Kidney epithelial cell (primary cell): ENCODE measurements at places on chromosomes 6 and 20.
A peak's percentile ranks its signal among the peaks of the same experiment; 100 is the strongest.

DNA sequence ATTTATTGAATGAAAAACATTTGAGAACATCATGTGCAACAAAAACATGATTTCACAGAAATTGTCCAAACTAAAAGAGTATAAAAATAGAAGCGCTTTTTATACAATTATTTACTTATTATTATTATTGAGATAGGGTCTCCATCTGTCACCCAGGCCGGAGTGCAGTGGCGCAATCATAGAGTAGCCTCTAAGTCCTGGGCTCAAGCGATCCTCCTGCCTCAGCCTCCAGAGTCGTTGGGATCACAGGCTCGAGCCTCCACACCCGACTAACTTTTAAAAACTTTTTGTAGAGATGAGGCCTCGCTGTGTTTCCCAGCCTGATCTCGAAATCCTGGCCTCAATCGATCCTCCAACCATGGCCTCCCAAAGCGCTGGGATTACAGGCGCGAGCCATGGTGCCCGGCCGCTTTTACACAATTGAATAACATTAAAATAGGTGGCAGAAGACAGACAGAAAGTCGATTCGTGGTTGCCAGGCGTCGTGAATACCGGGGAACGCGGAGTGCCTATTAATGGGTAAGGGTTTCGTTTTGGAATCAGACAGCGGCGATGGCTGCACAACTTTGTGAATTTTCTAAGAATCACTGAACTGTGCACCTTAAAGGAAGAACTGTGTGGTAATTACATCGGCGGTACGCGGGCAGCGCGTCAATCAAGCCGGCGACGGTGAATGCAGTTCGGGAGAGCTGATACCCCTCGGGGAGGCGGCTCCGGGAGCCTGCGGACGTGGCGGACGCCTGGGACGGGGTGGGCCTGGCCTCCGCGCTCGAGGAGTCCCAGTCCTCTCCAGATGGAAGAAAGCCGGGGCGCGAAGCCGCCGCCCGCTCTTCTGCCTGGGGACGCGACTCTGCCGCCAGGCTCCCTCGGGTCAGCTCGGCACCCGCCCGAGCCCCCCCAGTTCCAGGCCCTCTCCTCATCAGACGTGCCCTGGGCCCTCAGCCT lies 807 bp downstream of the TBC1D20 start:
- no peak for DNase-seq

- DNase-seq, result no peak
Measured at GRCh38 chr6:34561227-34561530, 5.0 kb upstream of the SPDEF start.

GRCh38 chr6:53410508-53411258 lies 61.9 kb upstream of the ELOVL5 start:
- DNase-seq, result no peak

DNA sequence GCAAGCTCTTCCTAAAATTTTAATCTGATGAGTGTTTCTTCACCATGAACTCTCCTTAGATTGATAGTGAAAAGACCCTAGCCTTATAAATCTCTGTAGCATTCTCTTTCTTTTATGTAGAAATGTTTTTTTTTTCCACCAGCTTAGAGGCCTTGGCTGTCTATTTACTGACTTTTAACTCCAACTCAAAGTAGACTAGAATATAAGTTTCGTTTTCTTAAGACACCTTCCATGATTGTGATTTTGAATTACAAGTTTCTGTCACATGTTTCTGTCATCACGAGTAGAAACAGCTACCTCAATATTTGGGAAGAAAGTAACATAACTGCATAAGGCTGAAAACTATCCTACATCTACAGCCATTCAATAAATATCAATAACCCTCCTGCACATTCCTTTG lies 17.8 kb downstream of the ADGRF4 start:
- no peak for DNase-seq

- no peak for DNase-seq
Measured at GRCh38 chr20:55579802-55580201, 425.5 kb downstream of the CBLN4 start.

DNA sequence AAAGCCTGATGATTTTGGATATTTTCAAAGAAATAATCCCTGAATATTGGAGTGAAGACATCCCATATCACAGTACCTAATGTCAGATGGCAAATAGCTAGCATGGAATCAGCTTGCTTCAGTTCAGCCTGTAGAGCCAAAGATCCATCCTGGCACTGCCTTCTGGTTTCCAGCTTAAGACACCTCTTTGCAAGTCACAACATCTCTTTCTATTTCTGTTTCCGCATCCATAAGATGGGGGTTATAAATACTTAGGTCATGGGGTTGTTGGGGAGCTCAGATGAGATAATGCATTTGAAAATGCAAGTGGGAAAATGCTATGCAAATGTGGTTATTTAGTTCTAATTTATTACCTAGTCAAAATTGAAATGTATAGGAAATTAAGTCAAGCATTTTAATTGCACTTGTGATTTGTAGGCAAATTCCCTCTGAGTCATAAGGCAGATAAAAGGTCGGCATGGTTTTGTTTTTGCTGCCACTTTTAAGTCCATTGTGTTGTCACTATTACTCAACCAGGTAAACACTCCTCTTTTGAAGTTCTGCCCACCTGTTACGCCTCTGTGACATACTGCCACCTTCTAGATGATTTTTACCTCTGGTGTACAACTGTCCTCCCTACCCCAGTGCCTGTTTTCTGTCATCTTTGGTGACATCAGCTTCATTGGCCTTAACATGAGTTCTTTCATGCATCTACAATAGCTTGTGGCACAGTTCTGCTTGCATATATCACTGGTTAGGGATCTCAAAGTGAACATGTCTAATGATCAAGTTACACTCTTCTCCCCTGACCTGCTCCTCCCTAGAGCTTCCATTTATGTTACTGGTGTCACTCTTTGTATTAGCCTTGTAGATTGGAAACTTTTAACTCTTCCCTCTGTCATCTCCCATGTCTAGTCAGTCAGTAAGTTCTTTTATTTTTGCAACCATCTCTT lies 96.6 kb downstream of the CDKAL1 start:
- DNase-seq, result no peak

- DNase-seq, result no peak
Measured at GRCh38 chr6:71383901-71384489, 95.4 kb downstream of the OGFRL1 start.

DNA sequence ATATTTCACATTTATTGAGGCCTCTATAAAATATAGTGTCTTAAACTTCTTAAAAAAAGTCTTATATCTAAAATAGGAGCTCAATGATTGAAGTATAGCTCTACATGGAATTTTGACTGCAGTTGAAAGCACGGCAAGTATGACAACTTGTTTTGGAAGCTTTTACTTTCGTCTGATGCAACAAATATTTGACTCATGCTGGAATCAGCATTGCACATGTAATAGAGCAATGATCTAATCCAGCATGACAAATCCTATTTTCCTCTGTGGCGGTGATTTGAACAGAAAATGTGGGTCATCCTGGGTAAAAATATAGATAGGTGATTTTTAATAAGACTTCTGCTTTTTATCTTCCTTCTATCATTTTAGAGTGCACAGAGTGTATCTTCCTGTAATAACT lies 111.6 kb downstream of the TINAG start:
- DNase-seq, result peak; percentile 79

DNA sequence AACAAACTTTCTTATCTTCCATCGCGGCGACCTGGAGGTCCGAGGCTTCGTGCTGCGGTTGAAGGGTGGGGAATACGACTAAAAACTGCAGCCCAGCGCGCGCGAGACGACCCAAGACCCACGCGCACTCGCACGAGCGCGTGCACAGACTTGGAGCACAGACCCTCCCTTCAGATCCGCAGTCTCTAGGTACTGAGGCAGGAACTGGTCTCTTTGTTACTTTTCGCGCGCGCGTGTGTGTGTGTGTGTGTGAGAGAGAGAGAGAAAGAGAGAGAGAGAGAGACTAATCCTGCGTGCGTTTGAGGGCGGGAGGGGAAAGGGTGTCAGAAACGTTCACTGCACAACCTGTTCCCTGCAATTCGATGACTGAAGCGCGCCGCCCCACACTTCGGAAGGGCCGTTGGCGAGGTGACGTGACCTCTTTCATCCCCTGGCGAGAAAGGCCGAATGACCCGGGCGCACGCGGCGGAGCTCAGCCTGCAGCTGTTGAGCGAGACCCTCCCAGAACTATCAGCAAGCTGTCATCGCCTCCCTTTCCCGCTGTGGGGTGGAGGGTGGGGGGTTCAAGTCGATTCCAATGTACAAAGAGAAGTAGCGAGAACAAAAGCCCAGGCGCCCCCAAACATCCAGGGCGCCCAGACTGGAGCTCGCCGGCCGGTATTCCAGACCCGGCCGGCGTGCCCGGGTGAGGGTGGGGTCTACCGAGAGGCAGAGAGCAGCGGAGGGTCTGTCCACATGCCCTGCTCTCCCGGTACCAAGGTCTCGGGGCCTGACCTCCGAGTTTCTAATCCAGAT lies 1.5 kb upstream of the TUBB2B start:
- DNase-seq, result no peak

GRCh38 chr6:161101517-161101916 lies 109.9 kb downstream of the MAP3K4 start:
- DNase-seq, result no peak

GRCh38 chr6:45305546-45305945 lies 22.6 kb upstream of the RUNX2 start:
- DNase-seq, result no peak

GRCh38 chr6:38012573-38012972 lies 193.0 kb downstream of the ZFAND3 start:
- peak; percentile 16 for DNase-seq

DNA sequence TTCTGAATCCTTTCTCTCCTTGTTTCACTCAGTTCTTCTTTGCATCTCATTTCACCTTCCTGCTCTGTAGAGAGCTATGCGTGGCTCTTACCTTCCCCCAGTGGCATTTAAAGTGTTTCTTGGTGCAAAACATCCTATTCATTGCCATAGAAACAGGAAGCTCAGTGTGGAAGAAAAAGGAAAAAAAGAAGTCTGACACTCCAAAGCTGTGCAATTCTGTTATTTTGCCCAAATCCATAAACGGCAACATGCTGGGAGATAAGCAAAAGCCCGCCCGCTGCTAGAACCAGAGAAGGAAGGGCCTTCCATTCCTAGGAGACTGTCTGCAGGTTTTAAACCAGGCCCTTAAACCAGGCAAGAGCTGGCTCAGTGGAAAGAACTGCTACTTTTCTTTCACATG lies 247.1 kb downstream of the HIVEP2 start:
- DNase-seq, result no peak

GRCh38 chr20:37895166-37895565 lies 7.8 kb upstream of the VSTM2L start:
- DNase-seq, result no peak

- no peak for DNase-seq
Measured at GRCh38 chr6:2111162-2111677, 134.2 kb downstream of the GMDS start.

- no peak for DNase-seq
Measured at GRCh38 chr6:38151580-38152500, 332.3 kb downstream of the ZFAND3 start.

GRCh38 chr6:14732844-14733757 lies 512.8 kb upstream of the JARID2 start:
- peak; percentile 79 for DNase-seq

- DNase-seq, result no peak
Measured at GRCh38 chr6:62371453-62372210, 85.6 kb upstream of the KHDRBS2 start.

DNA sequence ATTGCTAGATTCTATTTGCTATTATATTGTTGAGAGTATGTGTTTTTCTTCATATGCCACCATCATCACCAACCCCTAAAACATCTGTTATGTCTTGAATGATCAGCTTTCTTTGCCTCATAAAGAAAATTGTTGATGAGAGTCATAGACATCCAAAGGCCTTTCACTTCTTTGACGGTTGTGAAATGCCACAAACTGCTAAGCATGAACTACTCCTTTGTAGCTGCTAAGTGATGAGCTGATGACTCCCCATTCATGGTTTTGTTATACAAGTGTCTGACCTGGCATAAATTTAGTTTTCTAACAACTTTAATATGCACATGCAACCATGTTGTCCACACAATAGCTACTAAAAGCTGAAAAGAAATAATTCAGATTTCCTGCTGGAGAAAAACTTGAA lies 684 bp upstream of the MED23 start:
- no peak for DNase-seq

GRCh38 chr6:31426395-31427354 lies 23.3 kb downstream of the MICA start:
- no peak for DNase-seq

- DNase-seq, result no peak
Measured at GRCh38 chr6:145842693-145843546, 28.3 kb upstream of the FBXO30 start.

DNA sequence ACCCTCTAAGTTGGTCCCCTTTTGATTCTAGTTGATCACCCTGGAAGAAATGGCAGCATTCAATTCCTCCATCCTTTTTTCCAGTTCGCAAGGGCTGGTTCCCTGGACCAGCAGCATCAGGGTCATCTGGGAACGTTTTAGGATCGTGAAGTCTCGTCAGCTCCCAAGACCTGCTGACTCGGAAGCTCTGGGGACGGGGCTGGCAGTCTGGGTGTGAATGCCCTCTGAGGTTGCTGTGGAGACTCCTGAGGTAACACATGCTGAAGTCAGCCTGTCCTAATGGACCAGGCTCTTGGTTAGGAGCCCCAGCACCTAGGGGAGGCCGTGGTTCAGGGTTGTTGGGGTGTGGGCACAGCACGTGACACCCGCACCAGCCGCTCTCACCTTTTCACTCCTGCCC lies 164.1 kb downstream of the SYNDIG1 start:
- DNase-seq, result no peak

DNA sequence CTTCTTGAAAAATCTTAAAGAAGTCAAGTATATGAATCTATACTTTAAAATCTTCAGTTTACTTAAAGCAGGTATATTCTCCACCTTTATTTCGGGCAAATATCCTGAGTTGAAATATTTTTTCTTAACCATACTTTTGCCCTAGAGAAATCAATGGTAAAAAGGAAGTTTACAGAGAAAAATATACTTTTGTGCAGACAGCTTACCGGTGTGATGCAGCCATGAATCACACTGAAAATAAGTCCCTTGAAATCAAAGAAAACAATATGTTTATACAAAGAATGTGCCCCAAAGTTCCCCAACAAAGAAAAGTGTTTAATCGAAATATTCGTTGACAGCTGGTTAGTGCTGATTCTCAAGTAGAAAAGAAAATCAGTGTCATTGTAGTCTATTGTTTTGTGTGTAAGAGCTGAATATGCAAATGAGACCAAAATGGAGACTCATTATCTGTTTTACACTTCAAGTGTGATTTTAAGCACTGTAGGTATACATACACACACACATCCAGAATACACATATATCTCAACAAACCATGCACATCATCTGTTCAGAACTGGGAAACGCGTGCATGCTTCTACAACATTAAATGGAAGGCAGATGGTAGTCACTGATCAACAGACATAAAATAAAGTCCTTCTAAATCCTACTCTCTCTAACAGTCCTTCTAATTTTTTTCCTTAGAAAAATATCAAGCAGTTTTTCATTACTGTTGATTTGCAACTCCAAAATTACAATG lies 73.3 kb downstream of the BTBD9 start:
- DNase-seq, result no peak

GRCh38 chr20:327186-328026 lies 2.1 kb downstream of the SOX12 start:
- no peak for DNase-seq
